ENCODE measurements at places on chromosomes 11 and 22.

- no peak for DNase-seq
Measured at GRCh38 chr11:83574519-83574918, 288.4 kb upstream of the CCDC90B start.

DNA sequence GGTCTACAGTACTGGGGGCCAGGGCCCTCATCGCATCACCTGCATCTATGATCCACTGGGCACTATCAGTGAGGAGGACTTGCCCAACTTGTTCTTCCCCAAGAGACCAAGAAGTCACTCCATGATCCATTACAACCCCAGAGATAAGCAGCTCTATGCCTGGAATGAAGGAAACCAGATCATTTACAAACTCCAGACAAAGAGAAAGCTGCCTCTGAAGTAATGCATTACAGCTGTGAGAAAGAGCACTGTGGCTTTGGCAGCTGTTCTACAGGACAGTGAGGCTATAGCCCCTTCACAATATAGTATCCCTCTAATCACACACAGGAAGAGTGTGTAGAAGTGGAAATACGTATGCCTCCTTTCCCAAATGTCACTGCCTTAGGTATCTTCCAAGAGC, 3.8 kb upstream of the PPFIBP2 start:
- no peak for DNase-seq

- peak; percentile 89 for DNase-seq
Measured at GRCh38 chr11:1882265-1883238, 9.1 kb downstream of the PRR33 start.

DNA sequence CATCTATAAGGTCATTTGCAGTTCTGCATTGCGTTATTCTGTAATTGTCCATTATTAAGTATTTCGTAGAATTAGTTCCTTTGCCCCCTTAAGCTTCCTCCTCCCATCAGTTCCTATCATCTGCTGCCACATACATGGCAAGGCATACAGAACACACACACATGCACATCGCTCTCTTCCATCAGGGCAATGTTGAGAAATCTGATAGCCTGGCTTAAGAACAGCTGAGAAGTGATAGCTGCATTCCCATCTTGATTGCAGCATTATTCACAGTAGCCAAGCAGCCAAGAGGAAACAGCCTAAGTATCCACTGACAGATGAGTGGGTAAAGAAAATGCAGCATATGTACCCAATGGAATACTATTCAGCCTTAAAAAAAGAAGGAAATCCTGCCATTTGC, 186.8 kb upstream of the CADM1 start:
- DNase-seq: no peak

DNA sequence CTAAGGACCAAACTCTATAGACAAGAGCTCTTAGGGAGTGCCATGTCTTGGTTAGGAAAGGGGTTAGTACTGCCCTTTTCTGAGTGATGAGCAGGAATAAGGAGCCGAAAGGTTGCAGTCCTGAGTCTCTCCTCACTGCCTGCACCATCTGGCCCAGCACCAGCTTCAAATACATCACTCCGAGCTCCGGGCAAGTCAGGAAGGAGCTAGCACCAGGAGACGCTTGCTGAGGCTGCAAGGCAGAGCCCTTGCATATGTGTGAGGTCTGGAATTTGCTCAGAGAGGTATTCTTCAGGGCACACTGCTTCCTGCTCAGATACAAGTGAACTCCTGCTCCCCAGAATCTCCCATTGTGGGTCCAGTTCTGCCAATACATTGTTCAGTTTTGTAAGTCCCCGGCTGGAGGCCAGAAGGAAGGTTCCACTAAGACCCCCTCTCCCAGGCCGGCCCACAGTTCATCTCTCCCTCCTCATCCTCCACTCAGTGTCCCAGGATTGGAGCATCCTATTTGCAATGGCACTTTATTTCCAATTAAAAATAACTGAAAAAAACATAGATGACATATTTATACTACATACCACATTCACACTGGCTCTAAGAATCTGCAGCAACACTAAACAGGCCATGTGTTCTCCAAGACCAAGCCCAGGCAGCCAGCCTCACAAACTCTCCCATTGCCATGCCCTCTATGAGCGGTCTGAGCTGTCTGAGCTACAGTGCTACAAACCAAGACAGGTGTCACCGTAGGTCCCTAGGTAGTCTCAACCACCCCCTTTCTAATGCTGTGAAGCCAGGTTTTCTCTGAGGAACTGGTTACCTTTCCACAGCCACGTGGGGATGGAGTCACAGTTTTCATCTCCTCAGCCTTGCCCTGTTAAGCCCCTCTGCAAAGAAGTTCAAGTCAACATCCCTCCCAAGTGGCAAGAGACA, 55.1 kb upstream of the SPATA19 start:
- DNase-seq: peak; percentile 14

GRCh38 chr22:46894081-46894671, 131.7 kb downstream of the TBC1D22A start:
- no peak for DNase-seq

GRCh38 chr11:15275141-15275540, 160.4 kb downstream of the INSC start:
- no peak for DNase-seq

GRCh38 chr11:8020244-8020597, 33.1 kb downstream of the EIF3F start:
- no peak for DNase-seq

- no peak for DNase-seq
Measured at GRCh38 chr11:134669796-134670195, 257.8 kb upstream of the B3GAT1 start.

GRCh38 chr11:134889832-134890231, 477.8 kb upstream of the B3GAT1 start:
- no peak for DNase-seq

- DNase-seq: no peak
Measured at GRCh38 chr11:14537134-14537599, 17.0 kb upstream of the PSMA1 start.

GRCh38 chr11:124538019-124538418, 5.4 kb downstream of the OR8B12 start:
- no peak for DNase-seq

DNA sequence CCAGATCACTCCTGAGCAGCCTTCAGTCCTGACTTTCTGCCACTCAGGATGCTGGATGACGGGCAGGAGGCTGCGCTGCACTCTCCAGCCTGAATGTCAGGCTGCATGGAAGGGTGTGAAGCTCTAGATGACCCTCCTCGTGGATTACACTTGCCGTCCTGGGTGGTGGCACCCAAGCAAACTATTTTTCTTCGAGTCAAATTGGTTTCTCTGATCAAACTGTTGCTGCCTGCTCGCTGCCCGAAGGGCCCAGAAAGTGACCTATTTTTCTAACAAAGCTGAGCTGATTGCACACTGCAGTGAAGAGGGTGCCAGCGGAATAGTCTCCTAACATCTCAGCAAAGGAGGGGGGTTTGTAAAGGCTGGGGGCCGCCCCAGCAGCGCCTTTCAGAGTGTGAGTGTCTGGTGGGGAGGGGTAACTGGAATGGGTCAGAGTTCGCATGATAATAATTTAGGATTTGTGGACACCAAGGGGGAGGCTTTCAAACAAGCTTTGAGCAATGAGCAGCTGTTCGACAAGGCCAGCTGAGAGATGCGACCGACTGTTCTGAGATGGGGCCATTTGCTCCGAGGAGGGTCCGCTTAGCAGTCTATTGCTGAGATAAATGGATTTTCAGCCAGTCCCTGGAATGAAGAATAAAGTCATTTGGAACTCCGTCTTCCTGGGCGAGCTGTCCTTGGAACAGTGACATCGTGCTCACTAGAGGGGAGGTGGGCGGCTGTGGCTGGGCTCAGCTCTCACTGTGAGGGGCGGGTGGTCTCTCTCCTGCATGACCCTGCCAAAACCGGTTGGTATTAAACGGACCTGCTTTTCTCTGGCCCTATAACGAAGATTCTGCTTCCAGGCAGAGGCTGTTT, 537.6 kb downstream of the BRD1 start:
- DNase-seq: no peak

DNA sequence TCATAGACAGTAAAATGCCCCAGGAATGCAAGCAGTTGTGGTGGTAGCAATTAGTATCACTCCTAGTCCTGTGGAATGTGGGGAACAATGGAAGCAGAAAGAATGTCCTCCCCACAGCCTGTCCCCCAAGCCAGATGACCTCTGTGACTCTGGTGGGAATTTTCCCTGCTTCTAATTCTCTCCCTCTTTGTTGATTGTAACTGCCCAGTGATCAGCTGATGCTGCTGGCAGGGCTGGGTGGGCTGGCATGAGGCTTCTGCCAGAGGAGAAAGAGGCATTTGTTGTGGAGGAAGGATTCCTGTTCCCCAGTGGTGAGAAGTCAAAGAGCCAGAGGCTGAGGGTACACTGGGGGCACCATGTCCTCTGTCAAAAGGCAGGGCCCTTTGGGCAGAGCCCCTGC, 116.7 kb upstream of the NCAM1 start:
- no peak for DNase-seq

GRCh38 chr11:67395555-67396258, 3.9 kb downstream of the RAD9A start:
- no peak for DNase-seq

- no peak for DNase-seq
Measured at GRCh38 chr11:131109257-131109656, 193.0 kb upstream of the SNX19 start.

- DNase-seq: no peak
Measured at GRCh38 chr11:18791207-18791968, at the start of gene PTPN5. TSS of gene PTPN5 (minus strand) at chr11:18791798. CDS start at chr11:18771958, 19,840 bp downstream.

DNA sequence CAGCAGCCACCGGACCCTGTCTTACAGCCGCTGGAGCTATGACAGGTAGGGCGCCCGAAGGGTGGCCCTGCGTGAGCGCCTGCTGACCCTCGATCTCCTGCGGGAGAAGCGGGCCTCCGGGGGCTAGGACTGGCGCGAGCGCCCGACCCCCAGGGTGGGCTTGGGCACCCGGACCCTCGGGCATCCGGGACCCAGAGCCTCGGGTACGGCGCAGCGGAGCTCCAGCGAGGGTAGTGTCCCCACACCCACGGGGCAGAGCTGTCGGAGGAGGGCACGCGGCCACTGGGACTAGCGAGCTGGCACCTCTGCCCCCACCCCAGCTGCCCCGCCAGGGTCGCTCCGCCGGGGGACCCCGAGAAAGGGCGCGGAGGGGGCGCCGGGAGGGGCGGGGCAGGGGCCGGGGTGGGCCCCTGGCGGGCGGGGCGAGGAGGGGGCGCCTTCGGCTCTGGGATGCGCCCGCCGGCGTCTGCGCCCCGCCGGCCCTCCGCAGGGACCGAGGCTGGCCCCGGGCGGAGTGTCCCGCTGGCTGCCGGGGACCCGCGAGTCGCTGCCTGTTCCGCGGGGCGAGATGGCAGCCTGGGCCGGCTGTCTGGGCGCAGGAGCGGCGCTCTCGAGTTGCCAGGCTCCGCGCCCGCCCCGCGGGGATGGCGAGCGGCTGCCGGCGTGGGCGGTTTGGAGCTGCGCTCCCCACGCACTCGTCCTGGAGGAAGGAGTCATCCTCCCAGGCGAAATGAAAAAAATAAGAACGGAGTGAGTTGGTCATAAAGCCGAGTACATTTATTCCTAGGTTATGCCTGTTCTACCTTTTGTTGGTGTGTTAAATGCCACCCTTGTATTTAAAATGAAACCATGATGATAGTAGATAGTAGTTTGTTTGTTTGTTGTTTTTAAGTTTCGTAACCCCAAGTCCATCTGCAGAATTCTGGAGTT, 32.4 kb downstream of the EIF3F start:
- peak; percentile 44 for DNase-seq

GRCh38 chr11:44029977-44030911, 17.5 kb upstream of the ACCSL start:
- DNase-seq: no peak

- DNase-seq: no peak
Measured at GRCh38 chr22:35981900-35982299, 46.7 kb downstream of the RBFOX2 start.

DNA sequence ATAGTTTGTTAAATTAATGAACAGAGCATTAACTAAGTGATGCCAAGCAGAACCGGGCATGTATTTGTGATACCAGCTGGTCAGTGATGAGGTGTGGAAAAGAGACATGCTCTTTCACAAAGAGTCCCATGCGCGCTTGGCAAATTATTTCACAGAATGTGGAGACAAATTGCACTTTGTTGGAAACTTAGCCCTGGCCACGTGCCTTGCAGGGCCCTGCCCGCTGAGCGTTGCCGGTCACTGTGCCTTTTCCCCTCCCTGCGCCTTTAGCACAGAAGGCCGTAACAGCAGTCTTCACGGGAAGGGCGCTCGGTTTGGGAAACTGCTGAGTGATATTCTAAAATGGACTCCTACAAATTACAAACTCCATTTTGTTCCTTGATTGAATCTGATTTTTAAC, 235.9 kb downstream of the TBC1D22A start:
- no peak for DNase-seq

GRCh38 chr11:128273736-128274135, 313.6 kb downstream of the ETS1 start:
- no peak for DNase-seq

- no peak for DNase-seq
Measured at GRCh38 chr11:4068962-4069361, 25.6 kb upstream of the RRM1 start.

- no peak for DNase-seq
Measured at GRCh38 chr11:22567759-22568158, 57.9 kb downstream of the FANCF start.
